ENCODE measurements at places on chromosomes 5 and 9. TPM values are rescaled to one million over a fixed set of nuclear protein-coding genes. Genes with fewer than 3 reads are reported as not detected.
A peak's percentile ranks its signal among the peaks of the same experiment; 100 is the strongest.

The PCDHA5 gene
- total RNA-seq: 0.08 TPM

The DYNC2I2 gene
- total RNA-seq: 37.0 TPM

The MPDZ gene
- 2.2 TPM for total RNA-seq

GRCh38 chr9:113532809-113533190 is 69.3 kb downstream of the RGS3 start:
- no peak for ATAC-seq

- ATAC-seq: peak; percentile 87
Observed at GRCh38 chr5:132389585-132390286, 20.2 kb downstream of the SLC22A5 start.

- no peak for ATAC-seq
Observed at GRCh38 chr9:15711531-15711930, 158.7 kb downstream of the CCDC171 start.

DNA sequence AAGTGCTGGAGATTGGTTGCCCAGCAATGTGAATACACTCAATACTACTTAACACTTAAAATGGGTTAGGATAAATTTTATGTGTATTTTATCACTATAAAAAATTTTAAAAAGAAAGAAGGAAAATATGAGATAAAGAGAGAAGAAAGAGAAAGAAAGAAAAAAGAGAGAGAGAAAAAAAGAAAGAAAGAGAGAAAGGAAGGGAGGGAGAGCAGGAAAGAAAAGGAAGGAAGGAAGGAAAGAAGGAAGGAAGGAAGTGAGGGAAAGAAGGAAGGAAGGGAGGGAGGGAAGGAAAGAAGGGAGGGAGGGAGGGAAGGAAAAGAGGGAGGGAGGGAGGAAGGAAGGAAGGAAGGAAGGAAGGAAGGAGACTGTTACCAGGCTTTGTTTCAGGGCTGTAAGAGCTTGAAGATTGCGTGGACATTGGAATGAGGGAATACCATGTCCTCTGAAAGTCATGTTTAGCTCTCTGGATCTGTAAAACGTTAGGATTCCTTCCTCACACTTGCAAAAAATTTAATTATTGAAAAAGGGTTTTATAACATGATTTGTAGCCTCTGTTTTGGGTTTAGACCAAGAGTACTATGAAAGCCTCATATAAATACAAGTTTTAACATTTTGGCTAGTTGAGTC is 152.3 kb upstream of the DAP start:
- ATAC-seq: no peak

DNA sequence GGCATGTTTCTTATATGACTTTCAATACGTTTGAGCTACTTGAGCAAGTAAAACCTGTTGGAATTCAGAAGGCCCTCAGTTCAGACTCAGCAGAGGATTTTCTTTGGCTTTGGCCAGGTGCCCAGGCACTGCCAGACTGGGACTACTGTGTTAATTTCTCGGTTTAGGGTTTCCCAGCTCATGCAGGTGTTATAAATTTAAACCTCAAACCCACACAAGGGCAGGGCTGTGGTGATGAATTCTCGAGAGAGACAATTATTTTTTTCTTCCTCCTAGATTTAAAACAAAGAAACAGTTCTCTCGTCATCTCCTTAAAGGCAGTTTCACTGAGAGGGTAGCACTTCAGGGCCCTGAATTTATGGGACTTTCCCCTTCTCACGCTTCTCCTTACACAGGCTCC is 406.0 kb upstream of the PIK3R1 start:
- ATAC-seq: no peak

DNA sequence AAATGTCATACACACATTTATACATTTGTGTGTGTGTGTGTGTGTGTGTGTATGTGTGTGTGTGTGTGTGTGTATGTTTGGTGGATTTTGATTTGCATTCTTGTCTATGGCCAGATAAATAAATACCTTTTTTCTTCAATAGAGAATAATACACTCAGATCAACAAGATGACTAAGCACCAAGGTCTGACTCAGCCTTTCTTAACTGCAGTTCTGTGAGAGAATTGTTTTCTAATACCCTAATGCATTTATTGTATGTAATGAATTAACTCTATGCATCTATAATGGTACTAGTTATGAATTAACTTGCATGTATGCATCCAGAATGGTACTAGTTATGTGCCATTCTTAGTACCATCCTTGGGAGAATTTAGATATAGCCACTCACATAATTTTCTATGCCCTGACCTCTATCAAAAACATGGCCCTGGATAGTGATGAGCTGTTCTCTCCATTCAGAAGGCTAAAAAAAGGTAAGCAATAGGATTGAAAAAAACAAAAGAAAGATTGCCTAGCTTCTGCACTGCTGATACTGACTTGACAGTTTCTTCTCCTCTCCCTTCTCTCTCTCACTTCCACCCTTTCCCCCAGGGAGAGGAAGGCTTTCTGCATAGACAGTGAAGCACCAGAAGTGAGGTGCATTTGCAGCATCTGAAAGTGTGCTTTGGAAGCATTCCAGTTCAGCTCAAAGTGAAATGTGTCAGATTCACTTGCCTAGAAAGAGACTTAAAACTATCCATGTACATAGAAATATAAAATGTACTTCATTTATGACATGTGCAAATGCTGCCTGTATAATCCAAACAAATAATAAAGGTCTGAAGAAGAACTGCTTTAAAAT is 55.1 kb upstream of the CCDC112 start:
- ATAC-seq: no peak

GRCh38 chr9:134720796-134721195 is 79.2 kb downstream of the COL5A1 start:
- ATAC-seq: no peak

Data from esophagus mucosa (tissue), 1 donor.